ENCODE measurements at places on chromosomes 3 and 15. TPM values are rescaled to one million over a fixed set of nuclear protein-coding genes. Genes with fewer than 3 reads are reported as not detected.

ATP2B2 gene
- not detected for total RNA-seq

DNA sequence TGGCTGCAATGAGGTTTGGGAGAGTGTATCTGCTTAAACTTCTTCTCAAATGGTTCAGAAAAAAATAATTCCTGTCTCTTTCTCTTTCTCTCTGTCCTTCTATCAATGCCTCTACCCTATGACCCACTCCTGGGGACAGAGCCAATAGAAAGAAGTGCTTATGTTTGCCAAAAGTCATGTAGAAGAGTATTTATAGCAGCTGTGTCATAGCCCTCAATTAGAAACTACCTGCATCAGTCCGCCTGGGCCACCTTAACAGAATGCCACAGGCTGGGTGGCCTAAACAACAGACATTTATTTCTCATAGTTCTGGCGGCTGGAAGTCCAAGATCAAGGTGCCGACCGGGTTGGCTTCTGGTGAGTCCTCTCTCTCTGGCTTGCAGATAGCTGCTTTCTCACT lies 92.5 kb downstream of the HMG20A start:
- DNase-seq: no peak

CHST13 gene
- total RNA-seq: 0.05 TPM

- no peak for DNase-seq
Measured at GRCh38 chr3:53186726-53187125, 25.7 kb downstream of the PRKCD start.

- DNase-seq: no peak
Measured at GRCh38 chr3:177468331-177468730, 271.0 kb upstream of the TBL1XR1 start.

GPR149 gene
- not detected for total RNA-seq

GRCh38 chr3:177824841-177825240 lies 627.6 kb upstream of the TBL1XR1 start:
- DNase-seq: no peak

- DNase-seq: peak; percentile 90
Measured at GRCh38 chr3:138862924-138863775, 28.4 kb upstream of the PIK3CB start.

IL17RB gene
- 17.0 TPM for total RNA-seq

GRCh38 chr3:45055032-45055410 lies 28.9 kb downstream of the CLEC3B start:
- no peak for DNase-seq

DNA sequence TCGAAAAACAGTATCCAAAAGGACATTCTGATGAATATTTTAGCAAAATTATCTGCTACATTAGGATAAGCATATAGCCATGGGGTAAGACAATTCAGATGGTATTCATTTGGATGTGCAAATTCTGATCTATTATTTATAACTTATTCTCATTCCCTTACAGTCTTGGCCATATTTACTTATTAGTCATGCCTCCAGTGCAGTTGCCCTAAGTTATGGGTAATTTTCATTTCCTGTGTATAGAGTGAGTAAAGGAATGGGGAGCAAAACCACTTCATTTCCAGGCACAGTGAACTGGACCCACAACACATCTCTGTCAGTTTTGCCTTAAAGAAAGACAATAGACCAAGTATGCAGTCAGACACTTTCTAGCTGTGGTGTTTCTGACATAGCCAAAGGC lies 134.3 kb downstream of the POLQ start:
- no peak for DNase-seq

MOBP gene
- not detected for total RNA-seq

DNA sequence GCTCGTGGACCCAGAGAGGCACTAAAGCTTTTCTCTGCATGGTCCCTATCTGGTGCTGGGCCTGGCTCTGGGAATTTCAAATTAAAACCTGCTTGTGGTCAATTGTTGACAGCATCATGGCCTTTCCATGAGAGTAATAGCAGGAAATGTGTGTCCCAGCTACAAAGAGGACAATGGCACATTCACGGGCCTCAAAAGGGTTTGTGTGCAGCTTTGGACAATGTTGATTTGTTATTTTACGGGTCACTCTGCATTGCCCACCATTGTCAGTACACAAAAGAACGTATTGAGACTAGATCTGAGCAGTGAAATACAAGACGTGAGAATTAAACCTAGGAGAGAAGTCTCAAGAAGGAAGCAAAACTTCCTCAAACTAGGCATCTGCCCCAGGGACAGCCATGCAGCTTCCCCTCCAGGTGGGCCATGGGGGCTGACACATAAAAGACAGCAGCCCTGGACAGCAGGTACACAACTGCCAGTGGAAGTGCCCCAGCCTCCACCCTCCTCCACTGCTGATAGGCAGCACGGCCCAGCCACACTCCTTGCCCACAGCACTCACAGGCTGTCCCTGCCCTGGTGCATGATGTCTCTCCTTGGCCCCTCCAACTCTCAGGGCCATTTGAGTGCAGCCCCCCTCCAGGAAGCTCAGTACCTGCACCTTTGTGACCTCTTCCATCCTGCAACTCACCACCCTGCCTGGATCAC lies 15.9 kb upstream of the LTF start:
- DNase-seq: no peak

QRICH1 gene
- total RNA-seq: 51.6 TPM

DNA sequence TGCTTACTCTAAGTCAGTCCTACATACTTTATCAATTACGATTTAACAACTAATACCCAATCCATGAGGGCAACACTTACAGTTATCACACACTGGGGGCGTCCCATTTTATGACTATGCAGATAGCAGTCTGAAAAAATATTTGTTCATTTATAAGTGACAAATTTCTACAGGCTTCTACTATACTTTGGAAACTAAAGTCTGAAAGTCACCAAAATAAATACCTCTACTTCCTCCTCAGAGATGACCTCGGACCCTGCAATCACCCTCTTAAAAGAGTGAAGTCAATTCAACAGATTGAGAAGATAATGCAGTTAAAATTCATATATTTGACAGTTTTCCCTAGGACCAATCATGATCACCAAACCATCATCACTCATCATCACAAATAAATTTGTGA lies 76.6 kb downstream of the GSK3B start:
- DNase-seq: no peak

DNA sequence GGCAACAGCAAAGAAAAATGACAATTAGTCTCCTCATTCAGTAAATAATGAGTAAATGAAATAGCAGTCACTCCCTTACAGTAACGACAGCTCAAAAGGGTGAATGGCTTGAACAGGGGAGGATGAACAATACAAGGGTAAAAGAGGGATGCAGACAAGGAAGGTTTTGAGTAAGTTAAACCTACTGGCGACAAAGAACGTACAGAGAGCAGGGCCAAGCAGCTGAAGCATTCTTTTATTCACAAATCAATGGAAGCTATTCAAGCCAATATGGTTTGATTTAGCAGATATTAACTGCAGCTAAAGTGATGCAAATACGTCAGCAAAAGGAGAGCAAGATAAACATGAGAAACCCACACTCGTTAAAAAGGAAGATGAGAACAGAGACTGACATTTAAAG lies 90.7 kb upstream of the ICE2 start:
- no peak for DNase-seq

PLS1 gene
- 40.3 TPM for total RNA-seq

- DNase-seq: no peak
Measured at GRCh38 chr15:43118829-43119228, 13.0 kb upstream of the UBR1 start.

PEX5L gene
- total RNA-seq: not detected
